ENCODE measurements at places on chromosomes 13 and 19.

DNA sequence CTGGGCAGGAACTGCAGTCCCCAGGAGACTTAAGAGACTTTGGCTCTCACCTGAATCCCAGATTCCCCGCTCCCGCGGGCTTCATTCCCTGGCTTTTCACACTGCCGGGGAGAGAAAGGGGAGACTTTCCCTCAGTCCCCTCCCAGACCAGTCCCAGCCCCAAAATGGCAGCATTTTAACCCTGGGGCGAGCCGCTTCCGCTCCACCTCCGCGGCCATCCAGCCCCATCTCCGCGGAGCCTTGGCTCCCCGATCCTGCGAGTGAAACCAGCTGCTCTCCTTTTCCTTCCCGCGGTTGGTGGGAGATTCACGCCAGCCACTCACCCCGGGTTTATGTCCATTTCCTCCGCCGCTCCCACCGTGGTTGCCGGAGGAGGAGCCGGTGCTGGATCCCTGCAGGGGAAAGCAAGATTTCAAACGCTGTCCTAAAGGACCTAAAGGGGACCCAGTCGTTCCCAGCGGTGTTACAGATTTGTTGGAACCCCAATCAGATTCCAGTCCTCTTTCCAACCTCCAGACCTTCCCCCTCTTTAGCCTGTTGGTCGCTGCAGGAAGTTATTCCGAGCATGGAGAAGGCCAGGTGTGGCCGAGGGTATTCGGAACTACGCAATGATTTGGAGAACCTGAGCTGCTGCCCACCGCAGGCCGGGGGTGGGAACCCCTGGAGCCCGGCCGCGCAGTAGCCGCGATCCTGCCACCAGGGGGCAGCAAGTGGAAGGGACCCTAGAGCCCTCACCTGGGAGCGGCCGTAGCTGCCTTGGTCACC, 3.4 kb downstream of the DMKN start:
- peak; percentile 72 for DNase-seq

DNA sequence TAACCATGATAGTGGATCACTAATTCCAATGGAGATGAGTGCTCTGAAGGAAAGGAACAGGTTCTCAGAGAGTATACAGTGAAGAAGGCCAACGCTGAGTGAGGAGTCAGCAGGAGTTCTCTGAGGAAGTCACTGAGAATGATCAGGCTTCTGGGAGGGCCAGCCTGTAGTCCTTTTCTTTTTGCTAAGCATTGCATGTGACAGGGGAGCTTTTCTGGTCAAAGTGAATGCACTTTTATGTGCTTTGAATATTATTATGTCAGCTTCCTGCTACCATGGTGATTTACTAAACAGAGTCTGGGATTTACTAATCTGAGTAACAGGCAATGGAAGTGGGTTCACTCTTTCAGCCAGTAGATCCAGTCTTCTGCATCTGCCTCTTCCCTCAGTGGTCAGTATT, 81.1 kb upstream of the SERP2 start:
- DNase-seq = no peak

DNA sequence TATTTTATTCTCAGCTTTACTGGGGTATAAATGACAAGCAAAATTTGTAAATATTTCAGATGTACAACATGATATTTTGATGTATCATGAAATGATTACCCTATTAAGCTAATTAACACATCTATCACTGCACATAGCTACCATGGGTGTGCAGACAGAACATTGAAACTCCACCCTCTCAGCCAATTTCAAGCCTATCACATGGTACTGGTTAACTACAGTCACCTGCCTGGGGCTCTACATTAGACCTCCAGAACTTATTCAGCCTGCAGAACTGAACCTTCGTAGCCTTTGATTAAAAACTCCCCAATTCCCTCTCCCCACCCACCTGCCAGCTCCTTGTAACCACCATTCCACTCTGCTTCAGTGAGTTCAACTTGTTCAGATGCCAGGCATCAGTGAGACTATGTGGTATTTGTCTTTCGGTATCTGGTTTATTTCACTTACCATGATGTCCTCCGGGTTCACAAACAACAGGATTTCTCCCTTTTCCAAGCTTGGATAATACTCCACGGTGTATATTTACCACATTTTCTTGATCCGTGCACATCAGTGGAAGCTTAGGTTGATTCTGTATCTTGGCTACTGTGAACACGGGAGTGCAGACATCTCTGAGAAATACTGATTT, 19.2 kb downstream of the RAB20 start:
- DNase-seq = no peak

DNA sequence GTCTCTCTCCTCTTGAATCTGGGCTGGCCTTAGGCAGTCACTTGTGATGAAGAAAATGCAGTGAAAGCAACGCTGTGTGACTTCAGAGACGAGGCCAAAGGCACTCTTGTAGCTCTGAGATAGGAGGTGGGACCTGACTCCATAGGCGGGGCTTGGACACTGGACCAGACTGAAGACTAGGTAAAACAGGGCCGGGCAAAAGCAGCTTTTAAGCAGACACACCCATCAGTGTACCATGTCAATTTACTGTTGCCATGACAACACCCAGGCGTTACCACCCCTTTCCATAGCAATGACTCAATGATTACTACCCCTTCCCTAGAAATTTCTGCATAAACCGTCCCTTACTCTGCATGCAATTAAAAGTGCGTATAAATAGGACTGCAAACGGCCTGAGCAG, 6.6 kb upstream of the EID2 start:
- no peak for DNase-seq

DNA sequence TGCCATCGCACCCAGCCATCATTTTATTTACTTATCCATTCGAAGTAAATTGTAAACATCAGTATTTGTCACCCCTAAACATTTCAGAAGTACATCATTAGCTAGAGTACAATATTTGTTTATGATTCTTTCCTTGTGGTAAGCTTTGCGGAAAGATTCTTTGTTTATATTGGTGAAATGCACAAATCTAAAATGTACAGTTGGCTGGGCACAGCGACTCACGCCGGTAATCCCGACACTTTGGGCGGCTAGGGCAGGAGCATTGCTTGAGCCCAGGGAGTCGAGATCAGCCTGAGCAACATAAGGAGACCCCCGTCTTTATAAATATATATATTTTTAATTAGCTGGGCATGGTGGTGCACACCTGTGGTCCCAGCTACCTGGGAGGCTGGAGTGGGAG, 10.1 kb downstream of the LGALS7B start:
- DNase-seq = no peak

- no peak for DNase-seq
These were observed 85.5 kb downstream of the CACNA1A start for GRCh38 chr19:13420780-13421179.

DNA sequence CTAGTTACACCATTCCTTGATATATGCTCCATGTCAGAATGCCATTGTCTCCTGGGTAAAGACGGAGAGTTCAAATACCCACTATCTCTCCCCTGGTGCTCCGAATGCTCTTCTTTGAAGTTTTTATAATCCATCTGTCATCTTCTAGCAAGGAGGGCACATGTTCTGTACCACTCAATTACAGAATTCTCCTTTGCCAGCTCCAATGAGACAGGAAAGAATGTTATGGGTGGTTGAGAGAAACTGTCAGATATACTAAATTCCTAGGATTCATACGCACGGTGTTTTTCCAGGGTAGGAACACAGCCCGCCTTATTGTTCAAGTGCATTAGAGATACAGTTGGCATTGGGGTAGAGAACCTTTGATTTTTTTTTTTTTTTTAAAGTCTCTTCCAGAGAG, 118.0 kb upstream of the ZNF536 start:
- no peak for DNase-seq

- DNase-seq = no peak
These were observed 15.3 kb downstream of the TTYH1 start for GRCh38 chr19:54430306-54431254.

DNA sequence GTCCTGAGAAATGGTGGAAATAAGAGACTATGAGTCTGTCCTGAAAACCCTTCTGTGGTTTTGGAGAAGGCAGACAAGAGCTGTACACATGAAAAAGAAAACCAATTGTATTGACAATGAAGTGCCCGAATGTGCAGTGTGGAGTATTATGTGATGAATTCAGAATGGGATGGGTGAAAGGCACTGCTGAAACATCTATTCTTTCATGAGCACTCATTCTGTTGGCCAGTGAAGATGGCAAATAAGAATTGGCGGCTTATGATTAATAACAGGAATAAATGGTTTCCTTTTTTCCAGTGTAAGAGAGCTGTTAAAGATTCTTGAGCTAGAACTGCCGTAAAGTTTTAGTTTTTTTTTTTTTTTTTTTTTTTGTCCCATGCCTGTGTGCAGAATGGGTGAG, 5.7 kb downstream of the POLR1D start:
- no peak for DNase-seq
